ENCODE measurements at places on chromosomes 5 and 9. TPM values are rescaled to one million over a fixed set of nuclear protein-coding genes. Genes with fewer than 3 reads are reported as not detected.

The PKD2L2 gene
- total RNA-seq: not detected

The DND1 gene
- total RNA-seq: 1.00 TPM

The HMMR gene
- 0.32 TPM for total RNA-seq

The GRXCR2 gene
- total RNA-seq: not detected

The WWC1 gene
- 4.2 TPM for total RNA-seq

The SPINK13 gene
- total RNA-seq: not detected

DNA sequence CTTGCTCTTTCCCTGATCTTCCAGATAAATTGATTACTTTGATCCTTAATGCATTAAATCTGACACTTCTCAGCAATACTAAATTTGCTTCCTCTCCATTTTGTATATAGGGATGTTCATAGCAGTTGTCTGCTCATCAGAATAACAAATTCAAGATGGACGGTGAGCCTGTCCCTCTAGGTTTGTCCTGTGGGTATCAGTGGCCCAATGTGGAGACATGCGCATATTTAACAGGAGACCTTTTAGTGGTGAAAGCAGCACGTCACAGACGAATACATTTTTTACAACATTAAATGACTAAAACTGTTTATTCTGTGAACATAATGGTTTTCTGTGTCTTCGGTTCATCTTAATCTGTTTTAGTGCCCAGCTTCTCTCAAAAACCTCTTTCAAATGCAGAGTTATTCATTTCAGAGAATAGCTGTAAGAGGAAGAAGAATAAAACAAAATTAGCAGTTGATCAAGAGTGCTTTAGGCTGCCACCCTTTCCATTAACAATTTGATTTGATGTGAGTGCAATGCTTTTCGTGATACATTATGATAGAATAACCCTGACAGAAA lies 1970.4 kb upstream of the WWC1 start:
- no peak for DNase-seq

- DNase-seq: no peak
Measured at GRCh38 chr9:34456746-34457145, 1.6 kb downstream of the FAM219A start.

DNA sequence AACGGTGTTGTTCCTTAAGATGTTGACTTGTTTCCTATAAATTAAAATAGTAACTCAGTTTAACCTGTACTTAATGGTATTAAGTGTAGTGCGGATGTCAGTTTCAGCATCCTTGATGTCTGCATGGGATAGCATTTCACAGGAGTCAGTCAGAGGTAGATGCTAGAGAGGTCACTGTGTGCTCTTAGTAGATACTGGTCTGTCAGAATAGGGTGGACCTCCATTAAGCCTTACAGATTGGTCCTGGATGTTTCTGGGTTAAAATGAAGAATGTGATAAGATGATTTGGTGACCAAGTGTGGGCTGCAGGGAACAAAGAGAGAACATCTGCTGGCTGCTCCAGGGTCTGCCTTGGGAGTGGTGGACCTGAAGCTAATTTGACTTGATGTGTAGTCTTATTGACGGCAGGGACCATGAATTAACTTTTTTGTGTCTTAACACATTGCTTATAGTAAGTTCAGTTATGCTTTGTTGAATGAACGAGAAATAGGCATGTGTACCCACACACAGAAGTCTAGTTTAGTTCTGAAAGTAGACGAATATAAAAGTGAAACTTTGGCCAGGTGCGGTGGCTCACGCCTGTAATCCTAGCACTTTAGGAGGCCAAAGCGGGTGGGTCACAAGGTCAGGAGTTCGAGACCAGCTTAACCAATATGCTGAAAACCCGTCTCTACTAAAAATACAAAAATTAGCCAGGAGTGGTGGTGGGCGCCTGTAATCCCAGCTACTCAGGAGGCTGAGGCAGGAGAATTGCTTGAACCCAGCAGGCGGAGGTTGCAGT lies 12.5 kb downstream of the RAB24 start:
- no peak for DNase-seq

- peak; percentile 64 for DNase-seq
Measured at GRCh38 chr5:135441919-135442318, 5.2 kb downstream of the DCANP1 start.

DNA sequence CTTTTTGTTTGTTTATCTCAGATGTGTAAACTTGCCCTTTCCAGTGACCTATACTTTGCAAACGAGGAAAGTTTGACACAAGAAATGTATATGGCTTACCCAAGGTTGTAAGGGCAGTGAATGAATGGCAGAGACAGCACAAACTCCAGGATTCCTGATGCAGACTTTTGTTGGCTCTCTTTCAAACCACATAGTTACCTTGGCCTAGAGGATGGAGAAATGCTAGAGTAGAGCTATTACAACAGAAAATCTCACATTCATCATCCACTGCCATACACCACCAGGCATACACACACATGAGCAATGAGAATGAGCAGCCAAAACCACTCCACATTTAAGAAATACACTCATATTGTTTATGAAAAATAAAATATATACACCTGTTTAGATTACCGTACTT lies 387.0 kb downstream of the TLR4 start:
- DNase-seq: no peak

GRCh38 chr5:154849264-154849785 lies 1.1 kb downstream of the FAXDC2 start:
- DNase-seq: no peak

- peak; percentile 82 for DNase-seq
Measured at GRCh38 chr5:132459983-132460838, 30.4 kb downstream of the IRF1 start.

DNA sequence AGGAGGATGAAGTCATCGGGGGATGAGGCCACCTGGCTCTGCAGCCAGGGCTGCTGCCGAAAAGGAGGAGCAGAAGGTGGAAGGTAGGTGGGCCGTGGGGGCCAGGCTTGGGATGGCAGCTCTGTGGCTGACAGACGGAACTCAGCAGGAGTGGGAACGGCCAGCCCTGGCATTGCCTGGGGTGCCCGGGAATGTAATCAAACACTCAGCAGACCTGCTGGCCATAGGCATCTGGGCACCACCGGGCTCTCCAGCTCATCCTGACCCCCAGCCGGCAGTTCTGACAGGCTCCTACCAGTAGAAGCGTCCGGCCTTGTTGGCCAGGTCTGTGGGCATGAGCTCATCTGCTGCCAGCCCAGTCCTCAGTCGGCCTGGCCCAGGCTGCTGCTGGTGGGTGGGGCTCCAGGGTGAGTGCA lies 4.3 kb upstream of the FAT2 start:
- DNase-seq: peak; percentile 80

- DNase-seq: no peak
Measured at GRCh38 chr9:78714576-78714975, 417.7 kb downstream of the PSAT1 start.

- no peak for DNase-seq
Measured at GRCh38 chr5:9363449-9363848, 182.4 kb downstream of the SEMA5A start.

DNA sequence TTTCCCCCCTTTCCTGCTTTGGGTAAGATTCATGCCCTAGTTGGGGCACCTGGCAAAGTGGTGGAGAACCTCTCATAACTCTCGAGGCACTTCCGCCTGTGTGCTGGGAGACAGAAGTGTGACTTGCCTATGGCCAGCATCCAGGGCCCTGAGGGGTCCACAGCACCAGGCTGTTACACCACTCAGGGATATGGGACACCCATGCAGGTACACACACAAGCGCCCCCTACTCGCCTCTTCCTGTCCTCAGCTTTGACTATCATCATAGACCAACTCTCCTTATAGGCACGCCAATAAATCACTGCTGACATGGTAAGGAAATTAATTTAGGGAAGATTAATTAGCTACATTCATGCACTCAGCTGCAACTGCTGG lies 45.4 kb downstream of the SHB start:
- DNase-seq: no peak

- no peak for DNase-seq
Measured at GRCh38 chr5:10567121-10567591, 3.3 kb downstream of the ANKRD33B start.
